ENCODE measurements at places on chromosomes 16 and 17.
A peak's percentile ranks its signal among the peaks of the same experiment; 100 is the strongest.

DNA sequence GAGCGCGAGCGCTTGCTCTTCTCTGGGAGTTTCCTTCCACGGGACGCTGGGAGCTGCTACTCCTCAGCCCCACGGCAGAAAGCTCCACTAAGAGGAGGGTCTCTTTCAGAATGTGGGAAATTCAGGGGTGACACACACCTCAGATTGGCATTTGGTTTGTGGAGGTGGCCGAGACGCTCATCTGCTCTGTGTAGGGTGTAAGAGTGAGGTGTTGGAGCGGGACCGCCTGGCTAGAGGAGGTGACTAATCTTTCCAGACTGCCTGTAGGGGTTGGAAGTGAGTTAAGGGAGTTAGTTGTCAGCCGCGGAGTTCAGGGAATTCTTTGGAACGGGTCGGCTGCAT is 735 bp downstream of the PSMD11 start:
- H3K36me3 ChIP-seq, result peaks cover 15% of the 10 kb centered on the region
- peaks cover 28% of the 10 kb centered on the region for H3K4me1 ChIP-seq
- H3K27me3 ChIP-seq, result no peaks in the 10 kb centered on the region
- H3K4me3 ChIP-seq, result peak overlapping the region; percentile 94

GRCh38 chr16:13438064-13438463 is 481.9 kb upstream of the ERCC4 start:
- H3K27me3 ChIP-seq, result no peaks in the 10 kb centered on the region
- H3K4me3 ChIP-seq, result no peak overlapping the region
- H3K4me1 ChIP-seq, result no peaks in the 10 kb centered on the region
- no peak for DNase-seq
- no peak overlapping the region for H3K27ac ChIP-seq

DNA sequence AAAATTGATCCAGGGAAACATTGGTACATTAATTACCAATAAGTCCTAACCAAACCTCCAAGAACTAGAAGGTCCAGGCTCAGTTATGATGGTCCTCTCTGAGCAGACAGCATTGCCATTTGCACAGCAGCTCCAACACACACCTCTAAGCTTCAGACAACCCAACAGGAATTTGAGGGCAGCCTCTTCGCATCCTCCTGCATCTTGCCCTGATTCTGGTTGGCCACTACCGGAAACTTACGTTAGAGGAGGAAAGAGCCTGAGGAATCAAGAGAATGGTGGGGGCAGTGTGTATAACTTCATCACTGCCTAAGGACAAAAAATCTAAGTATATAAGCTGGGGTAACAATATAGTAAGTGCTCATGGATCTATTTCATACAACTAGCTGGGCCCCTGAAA is 15.7 kb downstream of the FAM117A start:
- H3K36me3 ChIP-seq, result no peaks in the 10 kb centered on the region
- no peak overlapping the region for H3K4me3 ChIP-seq
- peaks cover 3% of the 10 kb centered on the region for H3K4me1 ChIP-seq
- DNase-seq, result no peak
- no peak overlapping the region for H3K27ac ChIP-seq
- H3K27me3 ChIP-seq, result no peaks in the 10 kb centered on the region

DNA sequence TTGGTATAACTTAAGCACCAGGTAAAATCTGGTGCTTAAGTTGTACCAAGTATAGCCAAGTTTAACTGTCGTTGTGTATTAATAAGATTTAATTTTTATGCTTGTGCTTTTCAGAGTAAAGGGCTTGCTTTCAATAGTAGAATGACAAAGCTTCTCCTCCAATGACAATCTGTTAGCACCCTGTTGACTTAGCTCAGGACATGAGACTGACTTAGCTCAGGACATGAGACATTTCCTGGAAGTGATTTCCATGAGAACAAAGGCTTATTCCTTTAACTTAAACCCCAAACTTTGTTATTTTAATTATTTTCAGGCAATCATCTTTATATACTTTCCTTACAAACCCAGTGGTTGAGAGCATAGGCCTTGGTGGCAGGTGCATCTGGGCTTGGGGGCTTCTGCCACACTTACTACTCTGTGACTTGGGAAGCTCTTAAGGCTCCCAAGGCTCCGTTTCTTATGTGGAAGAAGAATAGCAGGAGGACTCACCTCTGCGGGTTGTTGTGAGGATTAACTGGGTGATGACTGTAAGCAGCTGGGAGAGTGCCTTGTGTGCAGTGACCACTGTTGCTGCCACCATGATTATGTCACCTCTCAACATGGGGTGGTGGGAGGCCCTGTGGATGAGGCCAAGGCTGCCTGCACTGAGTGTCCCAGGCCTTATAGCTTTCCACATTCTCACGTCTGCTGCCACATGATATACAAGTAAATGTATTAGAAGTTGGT is 59.4 kb upstream of the CMIP start:
- no peak overlapping the region for H3K4me3 ChIP-seq
- peak overlapping the region; percentile 71 for H3K27ac ChIP-seq
- peaks cover 33% of the 10 kb centered on the region for H3K4me1 ChIP-seq
- H3K36me3 ChIP-seq, result no peaks in the 10 kb centered on the region

DNA sequence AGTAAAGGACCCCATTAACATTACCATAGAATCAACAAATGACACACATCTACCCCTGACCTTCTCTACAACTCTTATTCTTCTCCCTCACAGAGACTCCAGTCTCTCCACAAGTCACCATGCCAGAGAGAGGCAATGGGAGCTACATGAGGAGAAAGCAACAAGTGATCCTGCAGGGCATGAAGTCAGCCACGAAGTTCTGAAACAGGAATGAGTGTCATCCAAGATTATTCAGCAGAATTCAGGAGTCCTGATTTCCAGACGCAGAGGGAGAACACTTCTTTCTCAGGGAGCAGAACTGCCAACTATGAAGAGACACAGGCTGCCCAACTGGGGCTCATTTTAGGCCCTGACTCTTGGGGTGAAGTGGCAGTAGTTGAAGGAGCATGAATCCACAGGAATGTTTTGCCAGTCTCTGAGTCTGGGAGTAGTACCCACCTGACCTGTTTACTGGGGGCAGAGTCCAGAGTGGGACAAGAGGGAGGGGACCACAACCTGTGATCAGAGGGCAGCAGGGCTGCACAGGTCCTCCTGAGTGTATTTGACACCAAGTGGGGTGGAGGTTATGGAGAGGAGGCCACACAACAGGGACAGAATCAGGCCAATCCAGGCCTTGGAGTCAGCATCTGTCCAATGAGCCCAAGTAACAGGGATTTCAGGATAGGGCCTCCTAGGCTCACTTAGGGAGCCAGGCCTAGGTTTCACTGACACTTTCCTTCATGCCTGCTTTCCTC is 2.4 kb upstream of the MTMR4 start:
- H3K4me3 ChIP-seq, result peak overlapping the region; percentile 71
- H3K36me3 ChIP-seq, result peaks cover 14% of the 10 kb centered on the region
- peak overlapping the region; percentile 95 for H3K27ac ChIP-seq
- peaks cover 37% of the 10 kb centered on the region for H3K4me1 ChIP-seq

- H3K4me1 ChIP-seq, result peaks cover 8% of the 10 kb centered on the region
- no peak overlapping the region for H3K27ac ChIP-seq
- H3K36me3 ChIP-seq, result no peaks in the 10 kb centered on the region
Observed at GRCh38 chr17:50627782-50628601, 6.7 kb upstream of the ABCC3 start.

GRCh38 chr17:16448490-16448889 is 33.1 kb downstream of the TRPV2 start:
- no peak for DNase-seq
- H3K27ac ChIP-seq, result no peak overlapping the region
- H3K4me3 ChIP-seq, result no peak overlapping the region
- peaks cover 4% of the 10 kb centered on the region for H3K4me1 ChIP-seq

DNA sequence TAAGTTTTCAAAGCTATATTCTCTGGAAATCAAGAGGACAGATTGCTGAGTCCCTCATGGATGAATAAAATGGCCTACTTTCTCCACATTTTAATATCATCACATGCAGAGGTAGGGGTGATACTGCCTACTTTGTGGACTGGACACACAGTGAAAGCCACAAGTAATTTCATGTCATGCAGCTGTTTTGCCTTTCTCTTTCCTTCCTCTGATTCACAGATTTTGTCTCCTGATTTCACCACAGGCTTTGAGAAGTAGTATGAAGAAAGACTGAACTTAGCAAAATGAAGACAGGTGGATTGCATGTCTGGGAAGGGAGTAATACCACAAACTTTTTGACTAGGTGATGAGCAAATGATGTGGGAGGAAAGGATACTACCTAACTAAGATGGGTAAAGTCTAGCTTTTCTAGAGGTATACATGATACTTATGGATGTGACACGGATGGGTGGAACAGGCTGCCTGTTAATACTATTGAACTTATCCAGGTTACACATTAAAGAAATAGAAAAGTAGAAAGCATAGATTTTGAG is 478.4 kb upstream of the GOT2 start:
- H3K4me1 ChIP-seq, result no peaks in the 10 kb centered on the region
- H3K27me3 ChIP-seq, result no peaks in the 10 kb centered on the region
- H3K4me3 ChIP-seq, result no peak overlapping the region
- DNase-seq, result no peak
- H3K36me3 ChIP-seq, result no peaks in the 10 kb centered on the region

- H3K36me3 ChIP-seq, result no peaks in the 10 kb centered on the region
- no peak overlapping the region for H3K27ac ChIP-seq
- DNase-seq, result no peak
- H3K27me3 ChIP-seq, result no peaks in the 10 kb centered on the region
- peaks cover 6% of the 10 kb centered on the region for H3K4me1 ChIP-seq
Observed at GRCh38 chr17:59219992-59220327, 351 bp upstream of the GDPD1 start.

- H3K4me3 ChIP-seq, result peak overlapping the region; percentile 51
- peaks cover 30% of the 10 kb centered on the region for H3K27me3 ChIP-seq
- no peak overlapping the region for H3K27ac ChIP-seq
- DNase-seq, result no peak
Observed at GRCh38 chr17:50533185-50533584, 650 bp downstream of the EPN3 start.

DNA sequence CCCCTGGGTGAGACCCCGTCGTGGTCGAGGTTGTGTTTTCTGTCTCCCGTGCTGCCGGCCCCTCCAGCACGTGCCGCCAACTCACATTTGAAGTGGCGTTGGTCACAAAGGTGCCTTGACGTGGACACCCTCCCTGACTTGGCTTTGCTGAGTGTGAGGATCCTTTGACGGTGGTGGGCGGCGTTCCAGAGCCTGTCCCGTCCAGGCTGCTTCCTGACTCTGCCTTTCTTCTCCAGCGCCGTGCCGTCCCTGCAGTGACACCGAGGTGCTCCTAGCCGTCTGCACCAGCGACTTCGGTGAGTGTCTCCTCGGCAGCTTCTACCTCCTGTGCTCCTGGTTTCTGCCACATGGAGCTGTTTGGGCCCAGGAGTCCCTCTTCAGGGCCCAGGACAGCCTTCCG is 13.5 kb downstream of the METRNL start:
- H3K4me3 ChIP-seq, result no peak overlapping the region
- H3K27ac ChIP-seq, result no peak overlapping the region
- no peaks in the 10 kb centered on the region for H3K27me3 ChIP-seq
- peaks cover 40% of the 10 kb centered on the region for H3K4me1 ChIP-seq
- no peaks in the 10 kb centered on the region for H3K36me3 ChIP-seq
- no peak for DNase-seq

DNA sequence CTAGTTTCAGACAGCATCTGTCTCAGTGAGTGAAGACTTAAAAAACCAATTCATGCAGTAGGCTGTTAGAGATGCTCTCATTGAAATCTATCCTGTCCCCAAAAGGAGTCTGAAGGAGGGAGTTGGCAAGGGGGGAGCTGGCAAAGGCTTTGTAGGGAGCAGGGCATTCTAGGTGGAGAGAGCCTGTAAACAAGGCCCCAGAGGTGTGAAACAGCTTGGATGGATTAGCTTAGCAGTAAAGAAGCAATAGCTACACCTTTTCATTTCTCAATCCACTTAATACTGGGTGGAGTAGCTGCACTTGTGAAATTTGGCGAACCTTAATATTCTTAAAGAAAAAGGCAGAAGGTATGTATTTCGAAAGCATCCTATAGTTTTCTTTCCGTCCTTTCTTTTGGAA is 61.8 kb downstream of the KSR1 start:
- H3K27me3 ChIP-seq, result no peaks in the 10 kb centered on the region
- peaks cover 16% of the 10 kb centered on the region for H3K4me1 ChIP-seq
- H3K4me3 ChIP-seq, result no peak overlapping the region
- H3K27ac ChIP-seq, result no peak overlapping the region

DNA sequence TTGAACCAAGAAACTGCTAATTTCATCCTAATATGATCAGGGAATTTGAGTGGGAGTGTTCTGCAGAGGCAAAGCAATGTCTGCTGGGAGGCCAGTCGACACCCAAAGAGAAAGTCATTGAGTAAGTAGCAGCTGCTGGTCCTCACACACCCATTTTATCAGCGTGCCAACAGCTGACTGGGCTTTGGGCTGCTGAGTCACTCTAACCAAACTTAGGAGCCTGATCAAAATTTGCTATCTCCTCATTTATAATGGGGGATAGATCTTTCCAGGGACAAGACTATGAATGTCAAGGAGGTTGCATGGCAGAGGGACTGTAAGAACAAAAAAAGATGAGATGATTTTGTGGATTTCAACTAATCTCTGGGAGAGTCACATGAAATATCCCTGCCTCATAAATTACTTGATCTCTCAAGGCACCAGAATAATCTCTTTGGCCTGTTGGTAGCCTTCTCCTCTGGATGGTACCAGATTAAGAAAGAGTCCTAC is 32.9 kb downstream of the CPSF4L start:
- H3K4me1 ChIP-seq, result peaks cover 56% of the 10 kb centered on the region
- no peaks in the 10 kb centered on the region for H3K27me3 ChIP-seq

GRCh38 chr16:11129378-11129781 is 126.6 kb downstream of the SOCS1 start:
- H3K36me3 ChIP-seq, result peaks cover 32% of the 10 kb centered on the region
- no peak overlapping the region for H3K27ac ChIP-seq
- no peaks in the 10 kb centered on the region for H3K27me3 ChIP-seq
- no peak for DNase-seq
- H3K4me1 ChIP-seq, result peaks cover 47% of the 10 kb centered on the region

DNA sequence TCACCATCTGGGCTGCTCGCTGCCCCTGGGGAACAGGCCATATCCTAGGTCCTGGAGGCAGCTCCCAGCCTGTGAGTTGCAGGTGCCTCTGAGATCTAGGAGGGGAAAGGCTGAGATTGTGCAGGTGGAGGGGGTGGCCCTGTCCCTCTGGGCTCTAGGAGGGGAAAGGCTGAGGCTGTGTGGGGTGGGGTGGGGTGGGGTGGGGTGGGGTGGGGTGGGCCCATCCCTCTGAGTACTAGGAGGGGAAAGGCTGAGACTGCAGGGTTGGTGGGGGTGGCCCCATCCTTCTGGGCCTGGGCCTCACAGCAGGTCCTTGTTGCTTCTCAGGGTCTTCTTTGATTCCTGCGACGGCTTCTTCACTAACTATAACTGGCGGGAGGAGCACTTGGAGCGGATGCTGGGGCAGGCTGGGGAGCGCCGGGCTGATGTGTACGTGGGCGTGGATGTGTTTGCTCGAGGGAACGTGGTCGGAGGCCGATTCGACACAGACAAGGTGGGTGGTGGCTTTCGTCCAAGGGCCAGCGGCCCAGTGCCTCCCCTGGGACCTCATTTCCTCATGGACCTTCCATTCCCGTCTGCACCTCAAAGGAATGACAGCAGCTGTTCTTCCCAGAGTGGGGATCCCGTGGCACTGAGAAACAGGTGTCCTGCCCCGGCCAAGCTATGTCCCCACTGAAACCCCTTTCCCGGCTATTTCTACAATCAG is 7.1 kb downstream of the ENGASE start:
- no peak overlapping the region for H3K4me3 ChIP-seq
- peaks cover 94% of the 10 kb centered on the region for H3K36me3 ChIP-seq
- no peak overlapping the region for H3K27ac ChIP-seq
- no peak for DNase-seq
- H3K4me1 ChIP-seq, result peaks cover 10% of the 10 kb centered on the region
- no peaks in the 10 kb centered on the region for H3K27me3 ChIP-seq

- peaks cover 13% of the 10 kb centered on the region for H3K4me1 ChIP-seq
- no peak for DNase-seq
- H3K27me3 ChIP-seq, result no peaks in the 10 kb centered on the region
- H3K27ac ChIP-seq, result no peak overlapping the region
- no peaks in the 10 kb centered on the region for H3K36me3 ChIP-seq
- no peak overlapping the region for H3K4me3 ChIP-seq
Observed at GRCh38 chr17:79985943-79986391, 49.7 kb downstream of the TBC1D16 start.

Measured in heart right ventricle (tissue), 16 donors.